Breast epithelium (tissue), 4 donors: ENCODE measurements at places on chromosomes 16 and 17.
A peak's percentile ranks its signal among the peaks of the same experiment; 100 is the strongest.

DNA sequence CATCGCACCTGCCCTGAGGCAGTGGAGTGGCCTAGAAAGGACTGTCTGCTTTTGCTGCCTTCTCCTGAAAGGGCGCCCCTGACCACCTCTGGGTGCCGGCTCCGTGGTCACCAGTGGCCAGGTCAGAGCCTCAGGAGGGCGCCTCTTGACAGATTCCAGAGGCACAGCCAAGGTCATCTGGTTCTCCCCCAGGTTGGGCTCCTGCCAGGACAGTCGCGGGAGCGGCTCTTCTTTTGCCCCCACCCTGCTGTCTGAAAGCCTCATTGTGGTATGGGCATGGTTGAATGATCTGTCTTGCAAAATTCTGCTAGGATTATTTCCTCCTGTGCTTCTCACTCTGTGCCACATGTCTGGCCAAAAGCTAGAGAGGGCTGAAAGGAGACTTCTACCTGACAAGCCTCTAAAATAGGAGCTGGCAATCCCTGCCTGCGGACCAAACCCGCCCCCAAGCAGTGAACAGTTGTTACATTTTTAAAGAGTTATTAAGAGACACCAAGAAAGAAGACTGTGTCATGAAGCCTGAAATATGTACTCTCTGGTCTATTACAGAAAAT is 82.8 kb downstream of the SNX29 start:
- no peak for DNase-seq
- H3K36me3 ChIP-seq, result no peaks in the 10 kb centered on the region

GRCh38 chr17:77492446-77493237 is 351.9 kb downstream of the SEC14L1 start:
- peaks cover 3% of the 10 kb centered on the region for H3K36me3 ChIP-seq
- H3K27me3 ChIP-seq, result no peaks in the 10 kb centered on the region
- DNase-seq, result no peak

GRCh38 chr16:67150047-67150832 is 558 bp downstream of the B3GNT9 start:
- no peaks in the 10 kb centered on the region for H3K27me3 ChIP-seq
- peak overlapping the region; percentile 66 for H3K4me3 ChIP-seq
- no peak for DNase-seq
- peak overlapping the region; percentile 77 for H3K27ac ChIP-seq
- peaks cover 9% of the 10 kb centered on the region for H3K4me1 ChIP-seq

DNA sequence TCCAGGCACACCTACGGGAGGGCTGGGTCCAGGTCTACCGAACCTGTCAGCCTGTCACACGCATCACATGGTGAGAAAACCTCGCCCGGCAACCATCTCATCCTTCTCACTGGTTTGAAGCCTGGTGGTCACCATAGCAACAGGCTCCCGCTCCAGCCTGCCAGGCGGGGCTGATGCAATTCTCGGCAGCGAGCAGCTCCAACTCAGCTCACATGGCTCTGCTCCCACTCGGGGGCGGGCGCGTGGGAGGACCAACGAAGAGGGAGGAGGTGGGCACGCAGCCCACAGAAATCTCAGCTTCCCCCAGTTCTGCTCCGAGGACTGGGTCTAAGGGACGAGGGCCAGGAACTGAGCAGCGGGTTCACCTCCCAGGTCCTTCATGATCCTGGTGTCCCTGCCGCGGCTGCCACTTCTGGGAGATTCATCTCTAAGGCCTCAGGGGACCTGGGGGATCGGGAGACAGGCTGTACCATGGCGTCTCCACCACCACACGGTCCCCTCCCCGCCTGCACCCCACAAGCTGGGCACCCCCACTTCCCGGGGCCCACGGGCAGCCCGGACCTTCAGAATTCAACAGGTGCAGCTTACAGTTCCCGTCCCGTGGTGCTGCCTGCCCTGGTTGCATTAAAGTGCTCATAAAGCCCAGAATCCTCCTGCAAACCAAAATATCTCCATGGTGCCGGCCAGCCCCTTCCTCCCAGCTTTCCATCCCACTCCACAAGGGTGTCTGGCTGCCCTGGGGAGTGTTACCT is 25.8 kb downstream of the ABR start:
- DNase-seq, result no peak
- no peaks in the 10 kb centered on the region for H3K36me3 ChIP-seq
- H3K4me1 ChIP-seq, result no peaks in the 10 kb centered on the region
- H3K4me3 ChIP-seq, result no peak overlapping the region
- H3K27me3 ChIP-seq, result no peaks in the 10 kb centered on the region

DNA sequence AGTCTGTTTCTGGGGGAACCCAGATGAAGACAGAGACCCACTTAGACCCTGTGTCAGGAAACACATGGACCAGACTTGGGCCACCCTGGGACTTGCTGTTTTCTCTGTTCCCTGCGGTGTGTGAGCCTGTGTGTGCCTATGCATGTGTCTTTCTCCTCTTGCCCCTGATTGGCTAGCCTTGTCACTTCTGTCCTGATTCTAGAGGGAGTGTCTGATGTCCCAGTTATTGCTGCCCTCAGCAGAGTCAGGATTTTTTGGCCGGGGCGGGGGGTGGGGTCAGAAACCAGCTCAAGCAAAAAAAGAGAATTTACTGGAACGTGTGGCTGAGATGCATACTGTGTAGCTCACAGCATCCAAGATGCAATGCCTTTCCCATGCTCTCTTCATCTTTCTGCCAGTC is 30.5 kb downstream of the PLCG2 start:
- H3K4me3 ChIP-seq, result no peak overlapping the region
- no peaks in the 10 kb centered on the region for H3K27me3 ChIP-seq
- no peak for DNase-seq
- H3K36me3 ChIP-seq, result no peaks in the 10 kb centered on the region
- H3K4me1 ChIP-seq, result no peaks in the 10 kb centered on the region

- DNase-seq, result peak; percentile 46
- H3K36me3 ChIP-seq, result no peaks in the 10 kb centered on the region
- no peaks in the 10 kb centered on the region for H3K27me3 ChIP-seq
Observed at GRCh38 chr17:21039839-21040575, 2.8 kb downstream of the USP22 start.

GRCh38 chr16:56860226-56861020 is 4.6 kb upstream of the SLC12A3 start:
- no peak for DNase-seq
- H3K27ac ChIP-seq, result no peak overlapping the region
- no peak overlapping the region for H3K4me3 ChIP-seq
- H3K36me3 ChIP-seq, result no peaks in the 10 kb centered on the region
- no peaks in the 10 kb centered on the region for H3K4me1 ChIP-seq
- H3K27me3 ChIP-seq, result no peaks in the 10 kb centered on the region
